Activated CD4-positive, alpha-beta T cell treated with anti-CD3 and anti-CD28 coated beads, Interleukin-2, amount 50 U/mL, for 4 hours (primary cell): ENCODE measurements at places on chromosomes 16 and 17.
A peak's percentile ranks its signal among the peaks of the same experiment; 100 is the strongest.

- no peak for DNase-seq
Measured at GRCh38 chr17:50194934-50195865, 6.2 kb downstream of the COL1A1 start.

DNA sequence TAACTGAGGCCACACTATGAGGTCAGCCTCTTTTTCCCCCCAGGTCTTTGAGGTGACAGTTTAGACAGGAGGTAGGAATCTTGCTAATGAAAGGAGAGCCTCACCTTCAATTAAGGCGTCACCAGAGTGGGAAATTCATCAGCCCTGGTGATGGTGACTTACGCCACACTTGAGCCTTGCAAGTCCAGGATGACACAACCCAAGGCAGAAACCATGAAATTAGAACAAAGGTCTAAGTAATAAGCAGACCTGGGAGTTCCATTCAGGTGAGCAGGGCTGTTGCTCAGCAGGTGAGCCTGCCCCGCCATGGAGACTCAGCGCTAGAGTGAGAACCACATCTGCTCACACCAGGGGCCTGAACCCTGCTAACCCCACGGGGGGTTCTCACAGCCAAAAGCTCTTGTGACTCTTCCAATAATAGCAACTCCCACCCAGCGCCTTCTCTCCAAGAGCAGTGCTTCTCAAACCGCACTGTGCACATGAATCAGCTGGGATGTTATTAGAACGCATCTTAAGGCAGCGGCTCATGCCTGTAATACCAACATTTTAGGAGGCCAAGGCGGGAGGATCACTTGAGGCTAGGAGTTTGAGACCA lies 28.7 kb upstream of the KIFC3 start:
- no peak for DNase-seq

- DNase-seq, result no peak
Measured at GRCh38 chr16:16048904-16049582, 99.6 kb downstream of the ABCC1 start.

DNA sequence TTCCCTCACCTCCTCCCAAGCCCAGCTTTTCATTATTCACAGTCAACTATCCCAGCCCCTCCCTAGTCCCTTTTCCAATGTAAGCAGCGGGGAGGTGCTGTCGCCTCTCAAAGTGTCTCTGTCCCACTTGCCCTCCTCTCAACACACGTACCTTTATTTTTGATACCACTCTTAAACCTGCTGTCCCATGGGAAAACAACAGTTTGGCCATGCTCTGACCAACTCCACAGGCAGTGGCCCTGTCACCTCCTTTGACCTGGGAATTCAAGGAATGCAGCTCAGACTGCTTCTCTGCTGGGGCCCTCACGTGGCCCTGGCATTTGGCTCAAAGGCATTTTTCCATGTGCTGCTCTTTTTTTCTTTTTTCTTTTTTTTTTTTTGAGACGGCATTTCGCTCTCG lies 4.2 kb downstream of the LYRM9 start:
- no peak for DNase-seq

DNA sequence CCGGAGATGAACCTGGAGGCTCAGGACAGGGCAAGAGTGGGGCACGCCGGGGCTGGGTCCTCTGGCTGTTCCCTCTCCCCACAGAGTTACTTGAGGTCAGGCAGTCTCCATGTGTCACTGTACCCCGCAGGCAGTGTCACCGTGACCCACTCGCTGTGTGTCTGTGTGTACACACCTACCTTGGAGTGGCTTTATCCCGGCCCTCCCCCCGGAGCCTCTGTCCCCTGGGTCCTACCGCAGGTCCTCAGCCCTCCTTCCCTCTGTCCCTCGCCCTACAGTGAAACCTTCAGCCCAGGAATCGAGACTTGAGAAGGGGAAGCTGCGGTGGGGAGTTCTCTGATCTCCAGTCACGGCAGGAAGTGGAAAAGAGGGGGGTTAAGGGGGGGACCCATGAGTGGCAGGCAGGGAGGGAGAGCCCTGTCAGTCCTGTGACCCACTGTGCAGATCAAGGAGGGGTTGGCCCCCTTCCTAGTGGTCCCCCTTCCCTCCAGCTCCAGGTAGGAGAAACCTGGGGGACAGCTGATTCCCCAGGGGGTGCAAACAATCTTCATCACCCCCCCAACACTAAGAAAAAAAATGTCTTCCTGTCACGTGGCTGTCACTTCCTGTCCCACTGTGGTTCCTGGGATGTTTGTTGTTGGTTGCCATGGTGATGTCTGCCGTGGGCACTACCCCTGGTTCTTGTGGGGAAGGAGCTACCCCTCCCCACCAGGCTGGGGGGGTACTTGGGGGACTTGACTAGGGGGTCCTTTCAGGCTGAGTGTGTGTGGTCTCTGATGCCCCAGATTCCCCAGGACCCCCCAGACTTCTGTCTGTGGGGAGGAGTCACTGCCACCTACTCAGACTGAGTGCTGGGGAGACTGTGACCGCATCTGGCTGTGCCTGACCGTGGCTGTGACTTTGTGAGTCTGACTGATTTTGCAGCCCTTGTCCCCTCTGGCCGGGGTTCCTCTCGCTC lies 13.7 kb downstream of the RARA start:
- peak; percentile 75 for DNase-seq

DNA sequence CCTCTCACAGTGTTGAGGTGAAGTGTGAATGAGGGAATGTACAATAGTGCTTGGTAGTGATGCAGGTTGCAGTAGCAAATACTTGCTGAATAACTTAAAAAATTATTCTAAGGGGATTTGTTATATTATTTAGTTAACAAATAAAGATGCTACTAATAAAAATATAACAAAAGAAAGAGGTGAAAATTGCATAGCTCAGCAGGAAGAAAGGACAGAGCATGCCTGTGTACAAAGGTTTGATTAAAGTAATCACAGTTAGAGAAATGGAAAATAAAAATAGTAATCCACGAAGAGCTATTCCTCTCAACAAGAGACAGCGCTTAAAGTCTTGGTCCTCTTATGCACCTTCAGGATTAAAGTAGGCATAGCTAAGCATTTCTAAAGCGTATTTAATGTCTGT lies 11.0 kb downstream of the GOT2 start:
- DNase-seq, result no peak

DNA sequence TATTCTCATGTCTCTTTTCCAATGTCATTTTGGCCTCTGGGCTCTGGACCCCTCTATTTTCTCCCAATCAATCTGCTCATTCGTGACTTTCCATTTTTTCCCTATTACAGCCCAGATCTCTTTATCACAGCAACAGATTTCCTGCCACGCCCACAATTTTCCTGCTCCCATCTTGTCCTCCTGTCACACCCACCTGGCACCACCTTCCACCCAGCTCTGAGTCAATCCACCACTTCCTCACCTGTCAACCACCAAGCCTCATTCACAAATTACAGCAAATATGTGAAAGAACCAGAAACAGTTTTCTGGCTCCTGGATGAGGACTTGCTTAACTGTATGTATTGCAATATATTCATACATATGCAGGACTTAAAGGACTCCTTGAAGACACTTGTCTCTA lies 311.3 kb downstream of the GRIN2A start:
- DNase-seq, result no peak
